Left renal pelvis (tissue), 4 donors: ENCODE measurements at places on chromosomes 3 and 15. TPM values are rescaled to one million over a fixed set of nuclear protein-coding genes. Genes with fewer than 3 reads are reported as not detected.

- no peak for DNase-seq
Observed at GRCh38 chr15:83943849-83944404, 290.0 kb downstream of the ADAMTSL3 start.

DNA sequence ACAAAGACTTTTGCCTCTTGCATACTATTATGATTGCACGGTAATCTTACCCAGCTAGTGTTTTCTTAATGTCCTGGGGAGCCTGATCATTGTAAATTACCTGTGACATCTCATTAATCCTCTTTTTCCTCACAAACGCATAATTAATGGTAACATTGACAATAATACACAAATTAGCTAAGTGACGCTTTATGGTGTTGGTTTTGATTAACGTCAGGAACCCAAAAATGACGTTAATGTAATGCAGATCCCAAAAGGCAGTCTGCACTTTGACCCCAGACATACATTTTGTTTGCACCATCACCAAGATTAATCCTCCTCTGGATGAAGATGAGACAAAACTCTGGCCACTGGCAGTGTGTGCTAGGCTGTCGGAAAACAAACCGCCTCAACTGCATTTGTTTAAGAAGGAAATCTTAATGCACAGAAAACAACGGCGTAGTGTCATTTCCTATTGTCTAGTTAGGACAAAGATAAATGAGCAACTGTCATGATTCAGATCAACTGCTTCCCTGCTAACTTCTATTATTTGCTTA, 83.9 kb upstream of the CDIN1 start:
- DNase-seq: no peak

- DNase-seq: no peak
Observed at GRCh38 chr3:52117537-52117936, 36.7 kb downstream of the POC1A start.

- no peak for DNase-seq
Observed at GRCh38 chr3:13808550-13808949, 71.3 kb downstream of the WNT7A start.

DNA sequence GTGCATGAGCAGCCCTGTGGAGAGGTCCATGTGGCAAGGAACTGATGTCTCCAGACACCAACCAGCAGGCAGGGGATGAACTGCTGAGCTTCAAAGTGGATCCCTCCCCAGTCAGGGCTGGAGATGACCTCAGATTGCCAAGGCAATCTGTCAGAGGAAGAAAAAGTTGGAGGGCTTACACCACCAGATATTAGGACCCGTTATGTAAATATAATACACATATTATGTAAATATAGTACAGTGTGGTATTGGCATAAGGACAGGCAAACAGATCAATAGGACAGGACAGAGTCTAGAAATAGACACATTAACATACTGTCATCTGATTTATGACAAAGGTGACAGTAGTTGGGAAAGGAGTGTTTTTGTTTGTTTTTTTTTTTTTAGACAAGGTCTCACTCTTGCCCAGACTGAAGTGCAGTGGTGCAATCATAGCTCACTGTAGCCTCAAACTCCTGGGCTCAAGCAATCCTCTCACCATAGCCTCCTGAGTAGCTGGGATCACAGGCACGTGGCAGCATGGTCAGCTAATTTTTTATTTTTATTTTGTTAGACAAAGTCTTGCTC, 18.0 kb upstream of the RAB7A start:
- DNase-seq: no peak

DNA sequence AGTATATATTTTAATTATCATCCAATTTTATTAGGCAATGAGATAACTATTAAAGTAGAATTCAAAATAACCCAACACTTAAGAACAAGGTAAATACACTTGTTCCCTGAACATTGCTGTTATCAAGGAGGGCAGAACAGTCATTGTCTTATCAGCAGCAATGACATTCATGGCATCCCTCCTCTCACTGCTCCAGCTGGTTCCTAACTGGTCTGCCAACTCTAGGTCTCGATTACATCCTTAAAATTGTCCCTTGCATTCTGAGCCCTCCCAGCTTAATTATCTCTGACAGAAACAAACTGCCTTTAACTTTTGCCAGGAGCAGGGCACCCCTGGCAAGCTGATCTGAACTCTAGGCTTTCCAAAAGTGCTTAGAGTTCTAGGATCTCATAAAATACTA, 14.0 kb upstream of the DYNC1LI1 start:
- no peak for DNase-seq

DNA sequence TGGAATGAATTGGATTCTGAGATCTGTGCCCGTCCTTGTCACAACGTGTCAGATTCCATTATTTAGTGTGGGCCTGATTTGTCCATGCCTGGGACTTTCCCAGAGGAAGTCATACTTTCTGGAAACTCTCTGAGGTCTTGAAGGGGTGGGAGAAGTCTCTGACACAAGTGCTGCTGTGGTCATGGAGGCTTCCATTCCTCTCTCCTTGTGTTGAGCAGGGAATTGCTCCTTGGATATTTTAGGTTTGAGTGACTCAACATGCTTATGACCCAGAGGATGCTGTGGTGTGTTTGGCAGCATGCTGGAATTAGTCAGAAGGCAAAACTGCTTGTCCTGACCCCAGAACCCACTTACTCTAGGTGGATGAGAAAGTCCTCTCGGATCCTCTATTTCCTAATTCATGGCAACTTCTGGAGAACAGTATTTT, 132.1 kb downstream of the LPP start:
- DNase-seq: no peak

DNA sequence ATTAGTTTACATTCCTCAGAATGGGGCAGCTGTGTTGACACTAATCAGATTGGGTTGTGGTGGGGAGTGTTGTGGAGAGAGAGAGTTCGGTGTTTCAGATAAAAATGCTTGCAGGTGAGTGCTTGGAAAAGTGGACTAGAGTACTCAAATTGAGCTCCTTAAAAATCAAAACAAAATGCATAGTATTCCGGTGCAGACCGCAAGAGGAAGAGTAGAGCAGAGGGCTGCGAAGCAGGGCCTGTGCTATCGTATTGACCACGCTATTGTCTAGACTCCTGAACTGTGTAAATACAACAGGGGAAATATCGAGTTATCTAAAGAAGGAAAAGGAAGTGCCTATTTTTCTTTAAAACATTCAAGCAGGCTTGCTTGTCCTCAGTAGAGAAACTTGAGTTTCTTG, 159.5 kb downstream of the TP63 start:
- DNase-seq: no peak

- no peak for DNase-seq
Observed at GRCh38 chr15:29031502-29032228, 145.9 kb downstream of the APBA2 start.

- DNase-seq: no peak
Observed at GRCh38 chr3:171494457-171495109, 34.4 kb upstream of the TNIK start.

DNA sequence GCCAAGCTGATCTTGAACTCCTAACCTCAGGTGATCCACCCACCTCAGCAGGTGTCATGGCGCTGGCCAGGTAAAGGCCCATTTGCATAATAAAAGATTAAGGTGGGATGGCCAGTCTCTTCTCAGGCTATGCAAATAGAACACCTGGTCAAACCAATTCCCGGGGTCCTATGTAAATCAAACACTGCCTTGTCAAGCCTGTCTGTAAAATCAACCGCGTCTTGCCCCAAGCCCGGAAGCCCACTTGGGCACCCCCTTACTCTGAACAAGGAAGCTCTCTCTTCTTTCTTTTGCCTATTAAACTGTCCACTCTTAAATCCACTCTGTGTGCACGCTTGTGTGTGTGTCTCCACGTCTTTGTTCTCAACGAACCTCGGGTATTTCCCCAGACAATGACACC, 13.0 kb upstream of the POC1A start:
- DNase-seq: no peak

- DNase-seq: no peak
Observed at GRCh38 chr3:168048414-168049330, 47.1 kb downstream of the GOLIM4 start.

DNA sequence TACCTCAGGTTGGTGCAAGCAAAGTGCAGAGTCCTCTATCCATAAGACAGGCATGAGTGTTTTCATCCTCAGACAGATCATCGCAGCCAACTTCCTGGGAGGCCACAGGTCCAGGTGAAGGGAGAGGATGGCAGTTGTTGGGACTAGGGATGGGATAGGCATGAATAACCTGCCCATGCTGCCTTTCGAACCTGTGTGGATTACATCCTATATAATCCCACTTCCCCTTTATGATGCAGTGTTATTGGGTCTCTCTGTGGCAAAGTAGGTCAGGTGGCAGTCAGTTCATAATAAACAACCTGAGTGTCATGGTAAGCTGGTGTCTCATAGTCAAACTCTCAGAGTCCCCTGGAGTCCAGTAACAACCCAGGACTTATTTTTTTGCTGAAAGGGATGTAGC, 40.4 kb downstream of the CCR3 start:
- DNase-seq: no peak

DNA sequence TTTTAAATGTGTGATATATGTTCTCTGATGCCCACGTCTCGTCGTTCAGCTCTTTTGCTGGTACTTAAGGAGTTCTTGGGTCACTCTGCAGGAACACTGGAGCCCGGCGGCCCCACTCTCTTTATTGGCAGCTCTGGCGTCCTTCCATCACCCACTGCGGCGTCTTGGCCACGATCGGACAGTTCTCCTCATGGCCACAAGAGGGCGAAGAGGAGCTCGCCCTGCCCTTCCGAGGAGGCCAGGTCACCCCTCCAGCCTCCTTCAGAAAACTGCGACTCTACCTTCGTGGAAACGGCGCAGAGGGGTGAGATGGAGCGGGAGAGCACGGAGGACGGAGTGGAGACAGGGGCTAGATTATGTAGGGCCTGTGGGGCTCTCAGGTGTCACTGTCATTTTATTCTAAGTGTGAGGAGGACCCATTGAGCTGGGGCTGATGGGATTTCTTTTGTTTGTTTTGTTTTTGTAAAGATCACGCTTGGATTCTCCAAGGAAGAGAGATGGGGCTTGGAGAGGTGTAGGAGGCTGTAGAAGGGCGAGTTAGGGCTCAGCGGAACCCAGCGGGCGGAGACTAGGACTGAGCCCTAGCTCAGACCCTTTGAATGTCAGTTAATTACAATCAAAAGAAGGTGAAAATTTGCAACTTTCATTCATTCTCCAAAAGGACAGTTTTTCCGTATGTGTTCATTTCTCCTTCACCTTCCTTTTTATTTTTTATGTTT, 28.0 kb upstream of the GABRA5 start:
- no peak for DNase-seq

DNA sequence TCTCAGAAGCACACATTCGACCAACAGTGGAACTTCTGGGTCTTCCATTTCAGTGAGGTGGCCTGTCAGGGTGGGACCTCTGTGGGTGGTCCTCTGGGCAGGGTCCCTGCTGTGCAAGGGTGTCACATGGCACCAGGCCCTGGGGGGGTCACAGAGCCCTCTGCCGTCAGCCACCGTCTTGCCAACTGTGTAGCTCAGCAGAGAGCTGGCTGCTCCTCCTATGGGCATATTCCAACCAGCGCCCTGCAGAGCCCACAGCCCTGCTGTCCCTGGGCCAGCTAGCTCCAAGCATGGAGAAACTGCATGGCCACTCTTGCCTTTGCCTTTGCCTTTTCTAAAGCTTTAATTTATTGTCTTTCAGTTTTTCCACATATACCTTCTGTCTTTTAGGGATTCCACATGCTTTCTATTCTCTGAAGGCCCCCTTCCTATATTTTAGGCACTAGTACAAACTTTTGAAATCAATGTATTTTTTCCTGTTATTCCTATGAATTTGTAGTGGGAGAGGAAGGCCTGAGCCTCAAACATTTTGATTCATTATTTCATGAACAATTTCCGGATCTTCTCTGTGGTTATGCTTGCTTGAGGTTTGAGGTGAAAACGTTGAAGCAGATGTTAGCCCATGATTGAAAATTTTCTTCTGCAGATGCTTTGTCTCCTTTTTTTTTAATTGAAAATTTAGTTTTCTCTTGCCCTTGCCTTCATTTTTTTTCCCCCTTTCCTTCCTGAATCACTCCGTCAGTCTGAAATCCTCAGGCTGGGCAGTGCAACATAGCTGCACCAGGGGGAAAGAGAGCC, 11.7 kb downstream of the IQCF1 start:
- no peak for DNase-seq

DNA sequence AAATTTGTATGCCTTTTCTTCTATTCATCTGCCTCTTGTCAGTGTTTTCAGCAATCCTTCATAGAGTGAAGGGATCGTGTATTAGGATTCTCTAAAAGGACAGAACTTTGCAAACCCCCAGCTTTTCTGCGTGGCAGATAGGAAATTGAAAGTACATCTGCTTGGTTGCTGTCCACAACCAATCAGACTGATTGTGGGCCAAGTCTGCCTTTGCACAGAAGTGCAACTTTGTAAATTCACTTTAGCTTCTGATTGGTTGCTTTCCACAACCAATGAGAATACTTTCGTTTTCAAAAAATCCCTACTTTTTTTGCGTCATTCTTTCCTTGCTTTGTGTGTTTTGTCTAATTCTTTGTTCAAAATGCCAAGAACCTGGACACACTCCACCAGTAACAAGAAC, 847.4 kb downstream of the FHIT start:
- DNase-seq: no peak

- DNase-seq: no peak
Observed at GRCh38 chr15:40332113-40332781, 8.5 kb downstream of the CCDC9B start.

DNA sequence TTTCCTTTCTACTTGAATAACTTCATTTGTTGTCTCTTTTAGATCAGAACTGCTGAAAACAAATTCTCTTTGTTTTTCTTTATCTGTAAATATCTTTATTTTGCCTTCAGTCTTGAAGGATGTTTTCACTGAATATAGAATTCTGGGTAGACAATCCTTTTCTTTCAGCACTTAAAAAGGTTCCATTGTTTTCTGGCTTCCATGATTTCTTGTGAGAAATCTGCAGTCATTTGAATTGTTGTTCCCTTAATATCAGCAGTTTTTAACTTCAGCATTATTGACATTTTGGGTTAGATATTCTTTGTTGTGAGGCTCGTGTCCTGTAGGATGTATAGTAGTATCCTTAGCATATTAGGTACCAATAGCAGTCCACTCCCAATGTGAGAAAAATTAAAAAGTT, 65.8 kb downstream of the SV2B start:
- no peak for DNase-seq

GRCh38 chr3:88040529-88040928, 18.3 kb downstream of the CGGBP1 start:
- DNase-seq: no peak

GRCh38 chr3:132870541-132870940, 148.3 kb upstream of the NPHP3 start:
- DNase-seq: no peak

- no peak for DNase-seq
Observed at GRCh38 chr15:45871121-45871855, 236.5 kb downstream of the SQOR start.

FAM43A gene
- 6.4 TPM for polyA plus RNA-seq

CPB1 gene
- polyA plus RNA-seq: 1.4 TPM

SEMA6D gene
- polyA plus RNA-seq: 29.5 TPM

VGLL3 gene
- 5.2 TPM for polyA plus RNA-seq

AMT gene
- polyA plus RNA-seq: 18.8 TPM

SEMA3G gene
- 30.7 TPM for polyA plus RNA-seq

CPNE4 gene
- polyA plus RNA-seq: 0.35 TPM

MESP2 gene
- 0.37 TPM for polyA plus RNA-seq
